ENCODE measurements at places on chromosomes 16 and 17.

GRCh38 chr17:49130891-49131290 lies 1.7 kb upstream of the B4GALNT2 start:
- DNase-seq: no peak

GRCh38 chr17:49715216-49715615 lies 7.5 kb upstream of the SLC35B1 start:
- DNase-seq: peak; percentile 48

GRCh38 chr16:84604477-84605013 lies 13.3 kb downstream of the COTL1 start:
- DNase-seq: no peak

DNA sequence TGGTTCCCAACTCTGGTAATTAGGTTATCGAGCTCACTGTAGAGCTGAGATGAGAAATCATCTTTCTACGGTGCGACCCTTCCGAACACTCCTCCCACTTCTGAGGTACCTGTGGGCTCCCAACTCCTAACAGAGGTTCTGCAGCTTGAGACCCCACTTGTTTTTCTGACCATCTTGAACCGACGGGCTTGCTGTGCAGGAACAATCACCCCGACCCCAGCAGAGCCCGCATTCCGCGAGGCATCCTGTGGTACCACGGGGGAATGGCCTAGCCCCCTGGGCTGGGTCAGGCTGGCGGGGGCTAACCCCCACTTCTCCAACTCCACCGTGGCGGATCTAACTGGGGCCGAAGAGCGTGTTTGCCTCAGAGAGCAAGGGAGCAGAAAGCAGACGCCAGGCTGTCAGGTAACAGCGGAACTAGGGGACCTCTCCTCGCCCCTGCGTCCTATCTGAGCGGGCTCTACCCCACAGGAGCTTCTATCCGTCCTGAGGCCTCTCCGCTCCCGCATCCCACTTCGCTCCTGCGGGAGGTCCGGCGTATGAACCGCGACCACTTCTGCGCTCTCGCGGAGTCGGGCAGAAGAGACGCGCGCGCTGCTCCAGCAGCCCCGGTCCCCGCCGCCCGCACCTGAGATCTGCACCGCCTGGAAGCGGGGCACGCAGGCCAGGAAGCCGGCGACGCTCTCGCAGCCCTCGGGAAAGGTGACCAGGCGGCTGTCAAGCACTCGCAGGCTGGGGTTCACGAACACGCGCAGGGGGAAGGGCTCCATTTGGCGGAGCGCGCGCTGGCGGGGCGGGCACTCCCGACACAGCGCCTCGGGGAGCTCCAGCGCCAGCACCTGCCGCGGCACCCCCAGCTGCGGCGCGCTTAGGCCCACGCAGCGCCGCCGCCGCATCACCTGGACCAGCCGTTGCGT lies 761 bp downstream of the PDF start:
- peak; percentile 52 for DNase-seq

GRCh38 chr17:2847381-2848333 lies 51.4 kb downstream of the RAP1GAP2 start:
- DNase-seq: no peak

DNA sequence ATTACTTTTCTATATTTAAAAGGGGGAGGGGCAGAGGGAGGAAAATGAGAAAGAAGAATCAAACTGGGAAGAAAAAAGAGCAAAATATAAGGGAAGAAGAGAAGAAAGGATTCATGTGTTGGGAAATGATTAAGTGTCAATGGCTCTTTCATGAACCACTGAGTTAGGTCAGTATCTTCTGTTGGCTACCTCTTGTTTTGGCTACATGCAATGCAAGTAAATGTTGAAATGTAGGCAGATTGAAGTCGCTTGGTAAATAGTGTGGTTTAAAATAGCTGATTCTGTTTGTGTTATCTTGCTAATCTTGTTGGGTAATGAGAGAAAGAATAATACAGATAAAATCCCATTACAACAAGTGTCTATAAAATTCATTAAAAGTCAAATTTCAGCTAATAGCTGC lies 27.2 kb downstream of the COX11 start:
- no peak for DNase-seq

- DNase-seq: no peak
These were observed 15.4 kb downstream of the KIFC3 start for GRCh38 chr16:57786632-57787518.

DNA sequence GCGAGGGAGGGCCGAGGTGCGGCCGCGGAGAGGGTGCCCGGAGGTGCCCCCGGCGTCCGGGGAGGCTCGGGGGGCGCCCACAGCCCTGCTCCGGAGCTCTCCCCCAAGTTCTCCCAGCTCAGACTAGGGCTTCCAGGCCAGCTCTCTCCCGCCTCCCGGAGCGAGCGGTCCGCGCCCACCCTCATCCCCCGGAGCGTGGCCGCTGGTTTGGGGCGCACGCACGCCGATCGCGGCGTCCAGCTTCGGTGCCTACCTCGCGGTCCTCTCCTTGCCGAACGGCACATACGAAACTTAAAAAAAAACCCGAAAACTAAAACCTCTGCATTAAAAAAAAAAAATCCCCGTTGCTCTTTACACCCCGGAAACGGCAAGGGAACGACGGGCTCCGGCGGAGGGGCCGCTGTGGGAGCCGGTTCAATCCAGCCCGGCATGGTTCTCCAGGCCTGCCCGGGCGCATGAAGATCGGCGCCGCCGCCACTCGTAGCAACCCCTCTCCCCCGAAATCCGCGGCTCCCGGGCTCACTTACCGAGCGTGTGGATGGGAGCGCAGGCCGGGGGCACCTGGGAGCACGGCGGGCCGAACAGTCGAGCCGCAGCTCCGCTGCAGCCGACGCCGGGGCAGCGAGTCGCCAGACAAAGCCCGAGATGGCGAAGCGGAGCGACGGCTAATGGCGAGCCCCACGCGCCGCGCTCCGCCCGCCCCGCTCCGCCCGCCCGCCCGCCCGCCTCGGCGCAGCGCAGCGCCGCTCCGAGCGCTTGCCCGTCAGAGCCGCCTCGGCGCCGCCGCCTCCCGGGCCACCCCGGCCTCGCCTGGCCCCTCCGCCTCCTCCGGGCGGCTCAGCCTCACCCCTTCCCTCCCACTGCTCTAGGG lies 973 bp upstream of the UBTF start:
- peak; percentile 48 for DNase-seq

GRCh38 chr16:82655072-82655714 lies 28.4 kb downstream of the CDH13 start:
- peak; percentile 77 for DNase-seq

GRCh38 chr17:57538736-57539456 lies 206.2 kb downstream of the CCDC182 start:
- DNase-seq: no peak

GRCh38 chr16:2250652-2251295 lies 613 bp downstream of the ECI1 start:
- peak; percentile 50 for DNase-seq

- no peak for DNase-seq
These were observed 145.8 kb downstream of the CYLD start for GRCh38 chr16:50887500-50888298.

- no peak for DNase-seq
These were observed 2.5 kb upstream of the HS3ST6 start for GRCh38 chr16:1920727-1921171.

- DNase-seq: no peak
These were observed 50.5 kb upstream of the ZNF469 start for GRCh38 chr16:88331989-88332920.

GRCh38 chr17:40317345-40317873 lies 8.4 kb downstream of the RARA start:
- peak; percentile 46 for DNase-seq

GRCh38 chr17:64354824-64355535 lies 35.7 kb downstream of the PECAM1 start:
- DNase-seq: no peak

- no peak for DNase-seq
These were observed 192.7 kb downstream of the RPTOR start for GRCh38 chr17:80737106-80738019.

DNA sequence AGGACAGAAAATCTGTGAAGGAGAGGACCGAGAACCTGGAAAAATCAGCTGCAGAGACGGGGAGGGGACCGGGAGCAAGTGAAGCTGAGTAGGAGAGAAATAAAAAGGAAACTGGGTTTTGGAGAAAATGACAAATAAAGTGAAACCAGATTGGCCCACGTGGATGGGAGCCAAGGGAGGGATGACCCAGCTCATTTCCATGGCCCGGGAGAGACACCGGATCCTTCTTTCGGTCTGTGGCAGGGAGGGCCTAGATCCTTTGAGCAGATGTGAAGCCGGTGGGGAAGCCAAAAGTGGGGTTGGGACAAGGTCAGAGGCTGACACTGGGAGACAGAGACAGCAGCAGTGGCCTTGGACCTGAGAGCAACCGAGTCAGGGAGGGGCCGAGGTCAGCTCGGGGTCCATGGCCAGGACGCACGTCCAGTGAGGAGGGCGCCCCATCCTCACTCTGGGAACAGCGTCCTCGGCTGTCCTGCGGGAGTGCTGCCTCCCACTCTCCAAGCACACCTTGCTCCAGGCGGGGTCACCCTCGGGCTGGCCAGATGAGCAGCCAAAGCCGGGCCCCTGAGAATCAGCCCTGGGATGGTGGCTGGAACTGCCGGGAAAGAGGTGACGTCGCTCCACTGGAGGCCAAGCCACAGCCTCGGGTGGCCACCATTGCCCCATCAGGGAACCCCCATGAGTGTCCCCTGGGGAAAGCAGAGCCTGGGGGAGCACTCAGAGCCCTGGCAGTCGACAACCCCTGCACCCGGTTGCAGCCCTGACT lies 50.8 kb upstream of the CDR2 start:
- DNase-seq: no peak

DNA sequence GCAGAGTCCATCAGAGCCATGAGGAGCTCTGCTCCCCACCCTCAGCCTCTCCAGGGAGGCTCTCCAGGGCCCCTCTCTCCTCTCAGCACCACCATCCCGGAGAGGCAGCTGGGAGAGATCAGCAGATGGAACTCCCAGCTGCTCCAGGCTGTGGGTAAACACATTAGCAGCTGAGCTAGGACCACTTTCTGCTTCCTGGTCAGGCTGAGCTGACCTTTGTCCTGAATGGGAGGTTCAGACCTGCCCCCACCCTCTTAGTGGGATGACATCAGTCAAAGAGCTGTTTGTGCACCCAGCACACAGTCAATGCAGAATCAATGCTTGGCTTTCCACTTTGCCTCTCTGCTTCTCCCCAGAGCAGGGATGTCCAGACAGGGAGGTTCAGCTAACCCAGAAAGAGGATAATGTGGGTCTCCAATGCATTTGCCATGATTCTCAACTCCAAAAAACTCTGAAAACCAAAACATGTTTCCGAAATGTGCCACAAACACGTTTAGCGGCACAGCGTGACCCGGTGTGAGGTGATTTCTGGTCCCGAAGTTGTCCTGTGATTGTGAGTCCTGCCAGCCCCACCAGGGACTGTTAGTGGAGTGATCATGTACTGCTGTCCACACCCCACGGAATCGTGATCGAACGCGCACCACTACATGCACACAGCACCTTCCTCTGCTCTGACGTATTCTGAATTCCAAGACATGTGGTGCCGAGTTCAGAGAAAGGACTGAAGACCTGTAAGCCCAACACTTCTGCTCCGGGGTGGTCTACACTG lies 6.7 kb downstream of the GPR142 start:
- no peak for DNase-seq

GRCh38 chr17:44786551-44787081 lies 27.8 kb downstream of the ADAM11 start:
- DNase-seq: no peak

DNA sequence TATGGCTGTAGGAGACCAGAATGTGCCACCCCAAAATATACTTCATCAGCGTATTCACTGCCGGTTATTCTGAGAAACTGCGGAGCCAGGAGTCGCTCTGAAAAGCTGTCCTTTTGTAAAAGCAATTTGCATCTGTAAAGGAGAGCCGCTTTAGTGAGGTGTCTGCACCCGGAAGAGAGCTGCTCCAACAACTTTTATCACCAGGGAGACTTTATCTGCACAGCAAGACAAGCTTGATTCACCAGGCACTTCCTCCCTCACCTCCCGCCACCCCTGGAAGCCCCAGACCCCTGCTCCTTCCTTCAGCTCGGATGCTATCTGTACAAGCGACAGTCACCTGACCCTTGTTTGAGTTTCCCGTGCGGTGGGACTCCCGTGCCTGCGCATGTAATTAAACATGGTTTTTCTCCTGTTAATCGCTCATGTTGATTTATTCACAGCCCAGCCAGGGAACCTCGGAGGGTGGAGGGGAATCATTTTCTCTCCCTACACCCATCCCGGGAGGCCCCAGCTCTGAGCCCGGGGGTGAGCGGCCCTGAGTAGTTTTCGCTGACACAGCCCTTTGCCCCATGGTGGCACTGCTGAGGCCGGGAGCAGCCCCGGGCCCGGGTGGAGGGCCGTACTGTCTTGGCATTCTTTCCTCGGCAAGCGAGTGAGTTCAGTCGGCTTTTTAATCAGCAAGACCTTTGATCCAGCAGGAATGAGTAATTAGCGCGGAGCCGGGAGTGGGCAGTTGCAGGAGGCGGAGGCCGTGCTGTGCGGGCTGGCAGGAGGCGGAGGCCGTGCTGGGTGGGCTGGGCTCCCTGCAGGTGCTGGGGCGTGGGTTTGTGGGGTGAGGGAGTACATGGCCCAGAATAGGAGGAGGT lies 222.7 kb upstream of the CIBAR2 start:
- DNase-seq: peak; percentile 20

GRCh38 chr16:53031323-53031942 lies 21.3 kb downstream of the CHD9NB start:
- DNase-seq: no peak

- no peak for DNase-seq
These were observed 53.7 kb downstream of the ABCC6 start for GRCh38 chr16:16169615-16170014.

DNA sequence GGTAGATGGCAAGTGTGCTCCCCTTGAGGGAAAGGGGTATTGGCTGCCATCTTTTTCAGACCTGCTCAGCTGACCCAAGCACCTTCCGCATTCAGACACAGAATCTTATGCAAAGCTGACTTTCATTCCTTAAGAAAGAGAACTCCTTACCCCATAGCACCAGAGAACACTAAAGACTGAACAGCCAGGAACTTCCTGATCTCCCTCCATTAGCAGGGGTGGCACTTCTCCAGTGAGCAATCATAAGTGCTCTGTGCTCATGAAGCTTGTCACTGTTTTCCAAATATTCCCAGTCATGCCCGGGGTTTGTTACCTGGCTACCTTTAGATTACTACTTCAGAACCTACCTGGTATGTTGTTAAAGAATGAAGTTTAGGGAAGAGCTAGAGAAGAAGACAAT lies 11.9 kb downstream of the HSD17B2 start:
- DNase-seq: no peak

DNA sequence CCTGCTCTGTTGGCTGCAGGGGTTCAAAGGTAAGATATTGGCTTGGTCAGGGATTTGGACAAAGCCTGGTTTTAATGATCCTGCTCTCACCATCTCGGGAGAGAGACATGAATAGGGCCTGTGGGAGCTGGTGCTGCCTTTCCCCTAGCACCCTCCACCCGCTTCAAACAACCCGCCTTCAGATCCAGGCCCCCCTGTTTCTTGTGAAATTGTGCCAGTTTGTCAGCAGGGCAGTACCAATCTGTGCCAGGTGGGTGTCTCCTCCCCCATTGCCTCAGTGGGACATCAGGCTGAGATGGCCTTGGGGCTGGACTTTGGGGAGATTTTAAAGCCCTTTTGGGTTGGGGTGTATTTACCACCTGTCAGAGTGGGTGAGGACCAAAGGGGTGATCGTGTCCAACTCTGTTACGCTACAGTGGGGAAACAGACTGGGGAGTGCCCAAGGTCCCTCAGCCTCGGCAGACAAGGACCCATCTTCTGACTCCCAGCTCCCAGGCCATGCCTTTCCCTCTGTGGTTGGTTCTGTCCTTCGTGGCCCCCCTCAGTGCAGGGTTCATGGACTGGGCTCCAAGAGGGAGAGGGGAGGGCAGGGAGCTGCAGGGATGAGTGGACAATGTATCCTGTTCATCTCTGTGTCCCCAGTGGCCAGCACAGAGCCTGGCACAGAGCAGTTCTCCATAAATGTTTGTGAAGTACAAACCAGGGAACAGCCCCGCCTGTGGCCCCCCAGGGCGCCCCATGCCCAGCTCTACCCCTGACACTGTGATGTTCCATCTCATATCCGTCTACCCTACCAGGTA lies 3.3 kb downstream of the ARHGAP23 start:
- DNase-seq: no peak

All from stimulated activated CD4-positive, alpha-beta T cell treated with anti-CD3 and anti-CD28 coated beads, Interleukin-1b, Interleukin-23, amount 100 ng/mL, for 48 hours (primary cell).